ENCODE measurements at places on chromosomes 7 and 10. TPM values are rescaled to one million over a fixed set of nuclear protein-coding genes. Genes with fewer than 3 reads are reported as not detected.
A peak's percentile ranks its signal among the peaks of the same experiment; 100 is the strongest.

The TLL2 gene
- total RNA-seq = 0.11 TPM

The ATRNL1 gene
- 13.0 TPM for total RNA-seq

The MMD2 gene
- not detected for total RNA-seq

The TMEM176B gene
- total RNA-seq = not detected

The PDK4 gene
- 0.46 TPM for total RNA-seq

The PIK3CG gene
- not detected for total RNA-seq

DNA sequence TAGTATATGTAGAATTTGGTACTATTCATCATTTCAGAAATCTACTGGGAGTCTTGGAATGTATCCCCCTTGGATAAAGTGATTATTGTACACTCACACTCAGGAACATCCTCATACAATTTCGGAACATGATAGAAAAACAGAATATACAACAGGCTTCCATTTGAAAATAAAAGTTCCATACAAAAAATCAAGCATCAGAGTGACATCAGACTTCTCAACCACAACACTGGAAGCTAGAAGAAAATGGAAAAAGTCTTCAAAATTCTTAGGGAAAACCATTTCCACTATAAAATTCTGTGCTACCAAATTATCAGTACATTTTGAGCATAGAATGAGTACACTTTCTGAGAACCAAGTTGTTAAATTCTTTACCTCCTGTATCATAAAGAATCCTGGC lies 8.8 kb downstream of the LYZL1 start:
- DNase-seq = no peak

- DNase-seq = no peak
These were observed 1.9 kb upstream of the LRRC18 start for GRCh38 chr10:48941427-48942075.

GRCh38 chr10:18501198-18501597 lies 150.2 kb downstream of the NSUN6 start:
- DNase-seq = peak; percentile 54

- no peak for DNase-seq
These were observed 14.5 kb upstream of the SIRT1 start for GRCh38 chr10:67869996-67870395.

- peak; percentile 82 for DNase-seq
These were observed 3.7 kb upstream of the MCU start for GRCh38 chr10:72688208-72688651.

- DNase-seq = no peak
These were observed 54.5 kb upstream of the PFKFB3 start for GRCh38 chr10:6148251-6148701.

GRCh38 chr7:140914083-140914482 lies 10.6 kb downstream of the BRAF start:
- no peak for DNase-seq

DNA sequence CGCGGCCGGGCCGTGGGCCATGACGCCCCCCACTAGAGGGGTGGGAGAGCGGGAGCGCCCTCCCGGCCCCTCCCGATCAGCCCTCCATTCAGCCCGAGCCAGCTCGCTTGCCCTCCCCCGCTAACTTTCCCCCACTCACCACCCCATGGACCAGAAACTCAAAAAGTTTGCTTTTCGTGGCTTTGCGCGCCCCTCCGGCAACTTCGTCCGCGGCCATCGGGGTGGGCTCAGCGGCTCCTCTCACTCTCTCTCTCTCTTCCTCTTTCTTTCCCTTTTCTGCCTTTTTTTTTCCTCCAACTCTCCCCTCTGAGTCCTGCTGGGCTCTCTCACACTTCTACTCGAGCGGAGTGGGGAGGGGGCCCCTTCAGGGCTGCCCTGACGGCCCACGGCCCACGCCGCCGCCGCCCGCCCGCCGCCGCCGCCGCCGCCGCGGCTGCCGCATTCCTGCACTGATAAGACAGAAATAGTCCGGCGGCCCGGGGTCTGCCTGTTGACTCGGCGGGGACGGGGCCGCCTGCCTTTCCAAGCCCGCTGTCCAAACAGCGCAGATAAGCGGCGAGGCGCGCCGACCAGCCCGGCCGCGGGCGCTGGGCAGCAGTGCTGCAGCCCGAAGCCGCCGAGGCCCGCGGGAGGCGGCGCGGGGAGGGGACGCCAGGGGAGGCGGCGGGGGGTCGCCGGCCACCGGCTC lies at the start of gene SMARCD3:
TSS of gene SMARCD3 (minus strand) at position 349 of the 688 bp plus-strand sequence. CDS start at position 217, 132 bp downstream.
- peak; percentile 66 for DNase-seq

DNA sequence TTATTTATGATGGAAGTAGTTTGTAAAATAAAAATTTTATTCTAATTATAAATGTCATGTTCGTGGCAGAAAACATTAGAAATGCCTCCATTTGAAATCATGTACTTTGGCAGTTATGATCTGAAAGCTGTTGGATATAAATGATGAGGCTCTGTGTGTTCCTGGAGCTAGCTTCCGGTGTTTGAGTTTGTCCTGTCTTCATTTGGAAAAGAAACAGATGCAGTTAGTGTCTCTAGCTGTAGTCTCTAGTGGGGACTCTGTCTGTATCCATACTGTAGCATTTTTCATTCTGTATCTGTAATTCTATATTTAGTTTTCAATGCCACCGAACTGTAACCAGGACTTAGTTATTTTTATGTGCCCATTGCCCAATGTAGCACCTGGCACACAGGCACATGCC lies 197.0 kb upstream of the FZD1 start:
- DNase-seq = no peak
